NCI-H1048 (cell line): ENCODE measurements at places on chromosomes 3 and 15.

DNA sequence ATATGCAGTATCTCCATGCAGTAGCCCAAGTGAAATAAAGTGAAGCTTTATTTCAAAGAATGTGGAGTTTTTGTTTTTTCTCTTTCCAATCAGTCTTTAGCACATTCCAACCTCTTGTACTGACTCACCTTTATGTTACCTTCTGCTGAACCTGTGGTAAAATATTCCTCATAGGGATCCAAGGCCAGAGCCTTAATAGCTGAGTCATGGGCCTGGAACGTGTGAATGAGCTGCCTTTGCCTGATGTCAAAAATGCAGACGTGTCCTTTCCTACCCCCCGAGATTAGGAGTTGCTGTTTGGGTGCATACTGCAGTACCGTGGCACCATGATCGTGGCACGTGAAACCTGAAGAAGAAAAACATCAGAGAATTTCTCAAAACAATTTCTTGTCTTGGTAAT lies 108.5 kb downstream of the GLDN start:
- DNase-seq = no peak

DNA sequence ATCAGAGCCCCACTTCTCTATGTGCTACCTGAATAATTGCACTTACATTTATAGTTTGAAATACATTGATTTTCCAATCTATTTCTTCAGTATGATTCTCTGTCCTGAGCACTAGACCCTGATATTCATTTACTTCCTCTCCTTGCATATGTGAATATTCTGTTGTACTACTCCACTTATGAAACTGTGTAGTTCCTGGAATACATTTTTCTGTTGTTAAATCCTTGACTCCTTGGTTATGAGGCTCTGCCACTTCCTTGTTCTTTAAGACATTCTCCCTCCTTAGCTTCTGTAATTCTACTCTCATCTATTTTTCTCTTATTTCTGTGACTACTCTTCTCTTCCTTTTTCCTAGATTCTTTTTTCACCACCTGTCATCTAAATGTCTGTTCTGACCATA lies 12.9 kb upstream of the MGA start:
- DNase-seq = no peak

DNA sequence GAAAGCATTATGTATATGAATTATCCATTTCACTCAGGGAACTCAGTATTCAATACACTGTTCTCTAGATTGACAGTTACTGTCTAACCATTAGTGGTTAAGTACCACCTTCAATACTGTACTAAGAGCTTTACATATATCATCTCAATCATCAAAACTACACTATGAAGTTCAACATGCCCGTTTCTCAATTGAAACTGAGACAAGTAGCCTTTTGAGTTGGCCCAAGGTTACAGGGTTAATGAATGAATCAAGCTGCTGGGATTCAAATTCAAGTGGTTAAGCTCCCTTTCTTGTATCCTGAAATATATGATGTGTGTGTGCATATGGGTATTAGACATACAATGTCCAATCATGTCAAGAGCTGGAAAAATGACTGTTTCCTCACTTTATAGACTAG lies 5.8 kb downstream of the TASOR start:
- DNase-seq = no peak

DNA sequence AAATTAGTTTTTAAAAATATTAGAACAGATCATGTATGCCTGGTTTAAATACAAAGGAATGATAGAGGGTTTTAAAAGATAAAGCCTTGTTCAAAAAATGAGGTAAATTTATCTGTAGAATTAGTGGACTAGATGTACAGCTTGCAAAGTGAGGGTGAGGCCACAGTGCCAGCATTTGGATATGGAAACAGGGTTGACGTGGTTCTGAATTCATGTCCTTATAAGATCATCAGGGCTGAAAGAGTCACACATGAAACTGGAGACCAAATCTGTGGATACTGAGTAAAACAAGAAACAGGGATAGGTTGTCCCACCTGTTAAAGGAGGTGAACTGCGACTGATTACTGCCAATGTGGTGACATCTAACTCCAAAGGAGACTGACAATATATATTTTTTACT lies 46.3 kb downstream of the NCK1 start:
- no peak for DNase-seq

- DNase-seq = no peak
Measured at GRCh38 chr15:64060716-64061115, 14.4 kb upstream of the DAPK2 start.

DNA sequence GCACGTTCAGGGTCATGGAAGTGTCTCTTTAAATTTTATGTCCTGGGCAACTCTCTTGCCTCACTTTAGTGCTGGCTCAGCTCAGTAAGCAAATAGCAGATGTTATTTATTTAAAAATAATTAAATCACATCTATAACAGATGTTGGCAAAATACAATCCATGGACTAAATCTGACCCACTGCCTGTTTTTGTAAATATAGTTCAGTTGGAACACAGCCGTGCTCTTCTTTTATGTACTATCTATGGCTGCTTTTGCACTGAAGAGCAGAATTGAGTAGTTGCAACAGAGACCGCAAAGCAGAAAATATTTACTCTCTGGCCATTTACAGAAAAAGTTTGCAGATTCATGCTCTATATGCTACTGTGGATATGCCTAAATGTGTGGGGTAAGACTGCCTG lies 79.2 kb downstream of the SAMMSON start:
- no peak for DNase-seq

- no peak for DNase-seq
Measured at GRCh38 chr15:78716651-78717050, 75.6 kb upstream of the CHRNB4 start.

- no peak for DNase-seq
Measured at GRCh38 chr3:102791641-102792589, 357.1 kb downstream of the ZPLD1 start.

DNA sequence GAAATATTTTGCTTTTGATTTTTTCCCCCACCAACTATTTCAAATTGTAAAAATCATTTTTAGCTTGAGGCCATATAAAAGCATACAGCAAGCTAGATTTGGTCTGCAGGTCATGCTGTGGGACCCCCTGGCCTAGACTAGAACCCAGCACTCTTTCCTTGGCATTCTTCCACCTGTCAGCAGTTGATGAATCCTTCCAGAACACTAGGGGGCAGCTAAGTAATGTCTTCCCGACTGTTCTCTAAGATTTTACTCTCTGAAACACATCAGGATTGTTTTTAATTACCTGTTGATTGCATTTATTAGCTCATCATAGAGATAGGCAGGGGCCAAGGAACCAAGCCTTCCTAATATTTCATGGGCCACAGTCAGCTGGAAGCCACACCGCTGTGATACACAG lies 174.5 kb downstream of the CACNA1D start:
- DNase-seq = no peak

DNA sequence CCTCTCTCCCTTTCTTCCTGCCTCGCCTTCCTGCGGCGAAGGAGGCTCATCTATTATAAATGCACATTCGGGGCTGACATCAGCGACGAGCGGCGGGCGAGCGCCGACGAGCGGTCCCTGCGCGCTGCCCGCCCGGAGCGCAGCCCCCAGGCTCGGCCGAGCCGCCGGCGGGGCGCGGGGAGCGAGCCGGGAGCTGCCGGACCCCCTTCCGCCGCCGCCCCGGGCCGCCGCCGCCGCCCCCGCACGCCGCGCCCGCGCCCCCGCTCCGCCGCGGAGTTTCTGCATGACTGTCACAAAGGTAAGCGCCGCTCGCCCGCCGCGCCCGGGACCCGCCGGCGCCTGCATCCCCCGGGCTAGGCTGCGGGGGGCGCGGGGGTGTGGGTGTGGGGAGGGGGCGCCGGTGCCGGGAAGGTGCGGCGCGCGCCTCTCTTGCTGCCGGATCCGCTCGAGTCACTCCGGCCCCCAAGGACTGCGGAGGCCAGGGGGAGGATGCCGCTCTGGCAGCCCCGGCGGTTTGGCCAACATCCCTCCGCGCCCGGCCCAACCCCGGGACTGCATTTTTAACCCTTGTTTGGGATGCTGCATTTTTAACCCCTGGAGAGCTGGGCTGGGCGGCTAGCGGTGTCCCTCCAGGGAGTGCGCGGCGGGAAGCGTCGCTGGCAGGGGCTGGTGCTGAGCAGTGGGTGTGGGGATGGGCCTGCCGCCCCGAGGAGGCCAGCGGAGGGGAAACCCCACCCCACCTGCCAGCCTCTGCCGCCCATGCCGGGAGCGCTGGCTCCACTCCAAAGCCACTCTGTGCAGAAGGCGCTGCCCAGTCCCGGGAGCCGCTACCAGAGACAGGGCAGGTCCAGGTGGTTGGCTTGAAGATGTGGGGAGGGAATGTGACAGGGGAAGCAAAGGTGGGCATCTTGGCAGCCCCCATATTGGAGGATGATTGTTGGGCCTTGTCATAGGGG lies at the start of gene CORO2B:
Gene CORO2B (plus strand): TSS at position 14 of the 956 bp plus-strand sequence. CDS start 270 bp downstream, at position 284.
- DNase-seq = no peak

- DNase-seq = no peak
Measured at GRCh38 chr15:41988896-41989572, 16.7 kb upstream of the EHD4 start.

GRCh38 chr3:127067116-127067910 lies 84.4 kb downstream of the PLXNA1 start:
- DNase-seq = no peak

- no peak for DNase-seq
Measured at GRCh38 chr15:65066001-65066634, 1.7 kb downstream of the RASL12 start.

DNA sequence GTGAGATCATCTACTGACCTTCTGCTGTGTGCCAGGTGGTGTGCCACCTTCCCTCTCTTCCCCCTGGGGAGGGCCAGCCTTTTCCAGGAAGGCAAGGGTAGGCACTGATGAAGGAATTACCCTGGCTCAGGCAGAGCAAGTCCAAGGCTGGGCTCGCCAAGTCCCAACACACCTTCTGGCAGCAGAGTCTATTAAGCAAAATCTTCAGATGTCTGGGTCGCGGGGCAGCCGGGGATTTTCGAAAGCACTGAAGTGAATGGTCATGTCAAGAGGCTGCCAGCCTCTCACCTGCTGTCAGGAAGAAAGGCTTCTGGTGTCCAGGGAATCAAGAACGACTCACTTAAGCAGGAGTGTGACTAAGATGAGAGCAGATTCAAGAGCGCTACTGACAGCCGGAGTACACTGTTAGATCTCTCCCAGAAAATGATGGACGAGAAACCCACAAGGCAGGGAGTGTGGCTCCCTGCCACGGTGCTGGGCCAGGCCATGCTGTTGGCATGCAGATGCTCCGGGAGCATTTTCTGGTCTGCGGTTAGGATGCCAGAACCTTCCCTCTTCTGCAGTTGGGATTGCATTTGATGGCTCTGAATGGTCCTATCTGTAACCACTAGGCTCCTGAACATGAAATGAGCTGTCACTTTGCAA lies 479.8 kb downstream of the SHQ1 start:
- no peak for DNase-seq

GRCh38 chr15:28943611-28944230 lies 57.9 kb downstream of the APBA2 start:
- DNase-seq = no peak

DNA sequence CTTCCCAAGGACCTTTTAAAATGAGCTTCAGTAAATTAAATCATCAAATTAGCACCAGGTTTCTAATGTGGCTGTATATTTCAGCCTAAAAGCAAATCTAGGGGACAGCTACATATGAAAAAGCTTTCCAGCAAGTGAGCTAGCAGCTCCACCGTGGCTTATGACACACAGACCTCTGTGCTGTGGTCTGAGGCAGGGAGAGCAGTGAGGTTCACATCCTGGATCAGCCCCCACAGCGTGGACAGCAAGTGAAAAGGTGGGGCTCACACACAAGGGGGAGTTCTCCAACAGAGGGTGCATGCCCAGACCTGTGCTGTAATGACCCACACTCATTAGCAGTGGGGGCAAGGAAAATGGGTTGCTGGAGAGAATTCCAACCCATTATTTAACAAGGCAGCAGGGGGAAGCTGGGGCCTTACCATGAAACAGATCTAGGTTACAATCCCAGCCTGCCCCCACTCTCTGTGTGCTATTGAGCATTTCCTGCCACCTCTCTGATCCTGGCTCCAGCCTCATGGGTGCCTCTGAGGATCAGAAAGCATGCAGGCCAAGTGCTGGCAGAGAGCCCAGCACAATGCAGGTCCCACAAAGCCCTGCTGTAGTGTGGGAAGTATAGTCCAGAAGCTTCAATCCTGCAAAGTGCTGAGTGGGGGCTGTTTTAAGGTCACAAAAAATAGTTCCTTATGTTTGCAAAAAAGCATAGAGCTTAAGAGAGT lies 48.2 kb downstream of the RASGRF1 start:
- DNase-seq = no peak

DNA sequence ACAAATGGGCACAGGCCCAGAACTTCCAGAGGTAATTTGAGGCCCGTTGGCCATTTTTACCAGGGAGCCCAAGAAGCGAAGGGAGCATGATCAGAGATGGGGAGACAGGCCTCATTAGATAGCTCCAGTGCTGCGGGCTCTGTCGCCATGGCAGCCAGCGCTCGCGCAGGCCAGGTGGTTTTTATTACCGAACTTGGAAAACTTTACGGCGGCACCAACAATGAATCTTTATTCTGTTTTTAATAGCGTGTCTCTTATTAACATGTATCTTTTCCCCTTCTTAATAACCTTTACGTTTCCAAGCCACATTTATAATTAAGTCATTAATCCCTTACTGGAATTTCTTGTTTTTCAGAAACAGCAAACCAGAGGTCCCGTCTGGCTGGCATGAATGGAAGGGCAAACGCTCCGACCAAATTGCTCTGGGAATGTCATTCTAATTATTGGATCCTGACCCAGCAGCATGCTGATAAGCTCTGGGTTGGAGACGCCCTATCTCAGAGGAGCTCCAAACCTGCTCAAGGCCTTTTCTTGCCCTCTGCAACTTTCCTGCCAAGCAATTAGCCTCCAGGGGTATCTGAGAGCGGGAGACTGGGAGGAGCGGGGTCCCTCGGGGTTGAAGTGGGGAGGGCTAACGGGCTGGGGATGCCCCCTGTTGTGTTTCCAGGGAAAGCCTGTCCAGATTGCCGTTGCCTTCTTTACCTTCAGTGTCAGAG lies 256.4 kb downstream of the TLE3 start:
- DNase-seq = peak; percentile 72

- DNase-seq = no peak
Measured at GRCh38 chr3:170563712-170564423, 22.0 kb downstream of the SLC7A14 start.

- DNase-seq = no peak
Measured at GRCh38 chr3:124600765-124601164, 129.5 kb upstream of the UMPS start.

- no peak for DNase-seq
Measured at GRCh38 chr15:70424937-70425411, 327.3 kb upstream of the TLE3 start.

- no peak for DNase-seq
Measured at GRCh38 chr3:187186801-187187421, 10.4 kb upstream of the RTP1 start.

DNA sequence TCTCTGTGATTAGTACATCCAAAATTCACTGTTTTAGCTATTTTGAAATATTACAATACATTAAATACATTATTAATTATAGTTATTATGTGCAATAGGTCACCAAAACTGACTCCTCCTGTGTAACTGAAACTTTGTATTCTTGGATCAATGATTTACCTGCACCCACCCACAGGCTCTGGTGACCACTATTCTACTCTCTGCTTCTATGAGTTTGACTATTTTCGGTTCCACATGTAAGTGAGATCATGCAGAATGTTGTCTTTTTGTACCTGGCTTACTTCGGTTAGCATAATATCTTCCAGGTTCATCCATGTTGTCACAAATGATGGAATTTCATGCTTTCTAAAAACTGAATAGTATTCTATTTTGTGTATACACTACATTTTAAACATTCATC lies 43.8 kb downstream of the SLC2A2 start:
- DNase-seq = no peak
